ENCODE measurements at places on chromosomes 2 and 18.

- DNase-seq: no peak
Measured at GRCh38 chr2:188414869-188415753, 123.4 kb downstream of the GULP1 start.

GRCh38 chr2:98685930-98686887, 44.7 kb downstream of the MGAT4A start:
- no peak for DNase-seq

DNA sequence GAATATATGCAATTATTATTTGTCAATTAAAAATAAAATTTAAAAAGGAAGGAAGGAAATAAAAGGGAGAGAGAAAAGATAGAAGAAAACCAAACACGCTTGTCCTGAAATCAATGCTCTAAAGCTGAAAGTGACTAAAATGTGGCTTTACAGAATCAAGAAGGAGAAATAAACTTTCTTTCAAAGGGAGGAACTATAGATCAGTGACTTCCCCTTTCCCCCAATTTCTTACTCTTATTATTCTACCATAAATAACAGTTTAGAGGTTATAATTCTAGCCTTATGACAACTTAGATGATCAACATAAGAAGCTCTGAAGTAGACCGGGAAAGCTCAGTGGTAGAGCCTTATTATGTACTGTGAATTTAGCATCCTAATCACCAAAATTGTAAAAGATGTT, 122.5 kb downstream of the ARHGAP15 start:
- DNase-seq: no peak

DNA sequence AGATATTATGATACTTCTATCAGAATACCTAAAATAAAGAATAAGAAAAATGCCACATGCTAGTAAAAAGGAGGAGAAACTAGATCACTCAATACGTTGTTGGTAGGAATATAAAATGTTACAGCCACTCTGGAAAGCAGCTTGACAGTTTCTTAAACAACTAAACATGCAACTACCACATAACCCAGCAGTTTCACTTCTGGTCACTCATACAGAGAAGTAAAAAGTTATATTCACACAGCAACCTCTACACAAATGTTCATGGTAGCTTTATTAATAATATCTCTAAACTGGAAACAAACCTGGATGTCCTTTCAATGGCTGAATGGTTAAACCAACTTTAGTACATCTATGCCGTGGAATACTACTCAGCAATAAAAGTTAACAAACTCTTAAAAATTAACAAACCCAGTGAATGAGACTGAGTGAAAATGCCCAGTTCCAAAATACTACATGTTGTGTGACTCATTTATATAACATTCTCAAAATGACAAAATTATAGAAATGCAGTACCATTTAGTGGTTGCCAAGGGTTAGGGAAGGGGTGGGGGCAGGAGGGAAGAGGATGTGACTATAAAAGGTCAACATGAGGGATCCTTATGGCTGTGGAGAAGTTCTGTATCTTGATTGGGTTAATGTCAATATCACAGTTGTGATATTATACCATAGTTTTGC, 124.1 kb downstream of the MMADHC start:
- DNase-seq: no peak

DNA sequence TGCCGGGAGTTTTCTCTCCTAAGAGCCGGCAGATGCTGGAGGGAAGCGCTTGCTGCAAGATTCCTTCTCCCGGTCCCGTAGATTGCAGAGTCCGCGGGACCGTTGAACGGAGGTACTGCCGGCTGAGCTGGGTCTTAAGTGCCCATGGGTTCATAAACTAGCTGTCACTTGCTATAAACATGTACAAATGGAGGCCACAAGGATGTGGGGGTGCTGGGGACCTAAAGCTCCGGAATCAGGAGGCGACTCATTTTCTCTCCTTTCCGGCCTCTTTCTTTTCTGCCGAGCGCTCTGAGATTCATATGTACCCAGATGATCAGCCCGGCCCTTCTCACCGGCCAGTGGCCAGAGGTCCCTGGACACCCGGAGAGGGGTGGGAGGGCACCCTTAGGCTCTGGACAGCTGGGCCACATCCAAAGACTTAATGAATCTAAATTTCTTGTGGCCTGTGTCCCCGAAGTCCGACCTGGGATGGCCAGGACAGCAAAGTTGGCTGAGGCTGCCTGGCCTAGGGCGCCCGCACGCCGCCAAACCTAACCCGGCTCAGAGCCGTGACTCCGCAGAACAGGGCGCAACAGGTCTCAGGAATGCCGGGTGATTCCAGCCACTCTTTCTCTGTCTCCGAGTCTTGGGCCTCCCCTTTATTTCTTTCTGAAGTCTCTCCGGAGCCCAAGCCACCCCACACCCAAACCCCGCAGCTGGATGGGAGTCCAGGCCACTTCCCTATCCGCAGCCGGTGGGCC, 2.4 kb upstream of the PAX3 start:
- no peak for DNase-seq

DNA sequence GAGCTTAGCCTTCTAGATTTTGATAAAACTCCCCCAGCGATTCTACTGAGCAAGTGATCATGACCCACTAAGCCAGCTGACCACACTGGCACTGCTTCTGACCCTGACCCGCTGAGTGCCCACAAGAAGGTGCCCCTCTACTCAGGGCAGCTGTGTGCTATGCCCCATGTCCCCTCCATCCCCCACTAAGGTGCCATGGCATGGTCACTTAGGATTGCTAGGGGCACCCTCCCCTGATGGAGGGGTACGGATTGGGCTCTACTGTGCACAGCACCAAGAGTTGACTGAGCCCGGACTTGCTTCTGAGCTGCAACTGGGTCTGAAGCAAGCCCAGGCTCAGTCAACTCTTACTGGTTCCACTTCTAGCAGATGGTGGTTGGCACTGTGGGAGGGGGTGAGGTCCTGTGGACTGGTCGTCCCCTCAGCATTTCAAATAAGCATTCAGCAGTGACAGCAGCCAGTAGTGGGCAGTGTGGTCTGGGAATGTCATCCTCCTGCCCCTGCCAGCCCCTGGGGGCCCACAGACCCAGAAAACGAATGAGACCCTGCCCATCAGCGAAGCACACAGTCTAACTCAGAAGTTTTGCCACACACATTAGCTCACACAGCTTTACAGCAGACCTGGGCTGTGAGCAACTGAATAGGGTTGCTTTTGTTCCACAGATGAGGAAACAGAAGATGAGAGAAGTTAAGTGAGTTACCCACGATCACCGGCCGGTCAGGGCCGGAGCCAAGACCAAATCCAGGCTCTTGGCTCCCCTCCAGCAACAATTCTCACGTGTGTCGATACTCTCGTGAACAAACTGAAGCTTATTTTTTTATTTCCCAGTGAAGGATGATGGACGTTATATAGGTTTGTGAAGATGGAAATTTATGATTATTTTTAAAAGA, 52.1 kb upstream of the FOSL2 start:
- DNase-seq: no peak
